ENCODE measurements at places on chromosomes 3 and 15.

- DNase-seq = no peak
Measured at GRCh38 chr15:39404767-39405181, 176.1 kb upstream of the THBS1 start.

DNA sequence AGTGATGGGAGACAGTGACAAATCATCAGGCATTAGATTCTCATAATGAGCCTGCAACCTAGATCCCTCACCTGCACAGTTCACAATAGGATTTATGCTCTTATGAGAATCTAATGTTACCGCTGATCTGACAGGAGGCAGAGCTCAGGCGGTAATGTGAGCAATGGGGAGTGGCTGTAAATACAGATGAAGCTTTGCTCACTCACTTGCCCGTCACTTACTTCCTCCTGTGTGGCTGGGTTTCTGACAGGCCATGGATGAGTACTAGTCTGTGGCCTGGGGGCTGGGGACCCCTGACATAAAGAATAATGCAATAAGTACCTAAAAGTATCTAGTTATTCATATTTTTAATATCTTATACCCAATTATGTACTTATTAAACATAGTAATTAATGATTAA is 15.6 kb downstream of the IQCB1 start:
- DNase-seq = no peak

- no peak for DNase-seq
Measured at GRCh38 chr3:182083112-182083511, 371.4 kb downstream of the SOX2 start.

GRCh38 chr3:37739579-37740290 is 121.9 kb upstream of the CTDSPL start:
- no peak for DNase-seq

GRCh38 chr15:69976366-69976994 is 121.2 kb downstream of the TLE3 start:
- peak; percentile 89 for DNase-seq

DNA sequence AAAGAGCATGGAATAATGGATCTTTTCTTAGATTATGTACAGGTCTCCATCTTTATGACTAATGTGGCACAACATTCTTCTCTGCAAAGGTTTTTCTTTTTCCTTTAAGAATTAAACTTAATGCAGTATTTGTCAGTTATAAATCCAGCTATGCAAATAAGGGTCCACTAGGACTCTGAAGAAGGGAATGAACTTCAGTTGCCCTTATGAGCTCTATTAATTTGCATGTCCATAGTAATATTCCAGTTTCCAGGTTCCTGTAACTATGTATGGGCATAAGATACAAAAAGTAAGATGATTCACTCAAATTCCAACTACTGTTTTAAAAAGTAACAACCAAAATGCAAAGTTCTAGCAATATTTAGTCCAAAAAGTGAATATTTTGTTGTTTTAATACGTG is 337.4 kb downstream of the NLGN1 start:
- no peak for DNase-seq

DNA sequence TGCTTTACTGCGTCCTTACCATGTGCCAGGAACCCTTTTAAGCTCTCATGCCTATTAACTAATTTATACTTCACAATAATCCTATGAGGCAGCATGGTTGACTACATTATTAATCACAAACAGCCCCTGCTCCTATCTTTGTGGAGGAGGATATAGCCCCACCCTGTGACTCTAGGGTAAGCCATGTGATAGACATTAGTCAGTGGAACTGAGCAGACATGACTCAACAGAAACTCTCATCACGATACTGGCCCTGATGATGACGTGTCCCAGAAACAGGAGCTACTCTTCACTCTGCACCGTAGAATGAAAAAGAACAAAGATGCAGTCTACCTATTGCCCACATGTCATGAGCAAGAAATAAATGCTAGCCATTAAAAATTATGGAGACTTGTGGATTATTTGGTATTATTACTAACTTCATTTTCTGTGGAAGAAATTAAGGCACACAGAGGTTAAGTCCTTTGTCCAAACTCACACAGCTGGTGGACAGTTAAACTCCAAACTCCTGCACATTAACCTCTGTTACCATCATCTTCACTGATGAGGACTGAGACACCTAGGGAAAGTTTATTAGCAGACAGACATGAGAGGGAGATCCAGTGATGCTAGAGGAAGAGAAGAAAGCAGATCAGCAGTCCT is 51.2 kb downstream of the CFAP20DC start:
- DNase-seq = no peak

GRCh38 chr3:107884028-107884427 is 206.8 kb downstream of the CD47 start:
- DNase-seq = no peak

DNA sequence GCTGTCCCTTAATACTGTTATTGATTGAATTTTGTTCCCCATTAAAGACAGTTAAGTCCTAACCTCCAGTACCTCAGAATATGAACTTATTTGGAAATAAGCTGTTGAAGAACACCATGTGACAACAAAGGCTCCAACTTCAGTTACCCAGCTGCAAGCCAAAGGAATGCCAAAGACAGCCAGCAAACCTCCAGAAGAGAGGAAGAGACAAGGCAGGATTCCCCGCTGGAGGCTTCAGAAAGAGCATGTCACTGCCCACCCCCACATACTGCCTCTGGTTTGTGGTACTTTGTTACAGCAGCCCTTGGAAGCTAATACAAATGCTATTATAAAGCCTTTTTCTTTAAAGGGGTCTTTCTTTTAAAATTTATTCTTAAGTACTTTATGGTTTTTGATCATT is 18.4 kb upstream of the NEK10 start:
- DNase-seq = no peak

- DNase-seq = no peak
Measured at GRCh38 chr3:190396001-190396400, 8.0 kb downstream of the CLDN16 start.

GRCh38 chr3:53114412-53115074 is 15.7 kb downstream of the RFT1 start:
- no peak for DNase-seq

DNA sequence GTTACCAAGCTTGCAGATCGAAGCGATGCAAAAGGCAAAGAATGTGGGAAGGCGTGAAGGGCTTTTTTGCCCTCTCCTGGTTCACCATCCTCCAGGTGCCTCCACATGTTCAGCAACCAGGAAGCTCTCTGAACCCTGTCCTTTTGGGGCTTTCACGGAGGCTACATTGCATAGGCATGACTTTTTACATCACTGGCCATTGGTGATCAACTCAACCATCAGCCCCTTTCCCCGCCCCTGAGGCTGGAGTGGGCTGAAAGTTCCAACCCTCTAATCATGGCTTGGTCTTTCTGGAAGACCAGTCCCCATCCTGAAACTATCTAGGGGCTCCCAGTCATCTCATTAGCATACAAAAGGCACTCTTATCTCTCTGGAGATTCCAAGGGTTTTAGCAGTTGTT is 52.6 kb downstream of the UACA start:
- DNase-seq = no peak

- DNase-seq = no peak
Measured at GRCh38 chr3:161474741-161475140, 21.9 kb upstream of the OTOL1 start.

DNA sequence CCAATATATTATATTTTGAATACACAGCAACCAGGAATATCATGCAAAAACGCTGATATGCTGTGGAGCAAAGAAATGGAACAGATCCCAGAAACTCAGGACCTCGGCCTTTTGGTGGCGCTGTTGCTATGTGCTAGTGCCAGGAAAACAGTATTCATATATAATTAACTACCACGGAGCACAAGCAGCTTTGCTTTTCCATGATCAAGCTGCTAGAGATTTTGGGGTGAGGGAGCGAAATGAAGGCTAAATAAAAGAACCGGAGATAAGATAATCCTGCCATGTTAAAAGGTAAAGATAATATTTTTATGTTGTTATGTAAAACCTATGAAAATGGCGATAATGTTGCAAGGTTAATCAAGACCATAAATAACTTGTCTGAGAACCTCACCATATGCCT is 157.7 kb upstream of the FAM3D start:
- peak; percentile 75 for DNase-seq
